Suppressor macrophage (primary cell): ENCODE measurements at places on chromosomes 7 and 10.

GRCh38 chr7:127713758-127714157 lies 61.8 kb downstream of the SND1 start:
- no peak for DNase-seq

DNA sequence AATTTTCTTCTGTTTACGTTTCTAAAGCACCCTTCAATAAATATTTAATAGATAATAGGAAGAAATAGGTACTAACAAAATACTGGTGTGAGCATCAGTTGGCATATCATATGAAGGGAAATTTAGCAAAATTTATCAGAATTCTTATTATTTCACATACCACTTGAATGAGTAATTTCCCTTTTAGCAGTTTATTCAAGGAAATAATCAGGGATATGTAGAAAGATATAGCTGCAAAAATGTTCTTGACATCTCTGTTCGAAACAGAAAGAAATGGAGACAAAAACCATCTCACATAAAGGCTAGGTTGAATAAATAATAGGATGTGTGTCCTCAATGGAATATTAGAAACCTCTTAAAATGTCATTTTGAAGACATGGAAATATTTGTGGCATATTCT lies 35.8 kb upstream of the PIP4K2A start:
- no peak for DNase-seq

DNA sequence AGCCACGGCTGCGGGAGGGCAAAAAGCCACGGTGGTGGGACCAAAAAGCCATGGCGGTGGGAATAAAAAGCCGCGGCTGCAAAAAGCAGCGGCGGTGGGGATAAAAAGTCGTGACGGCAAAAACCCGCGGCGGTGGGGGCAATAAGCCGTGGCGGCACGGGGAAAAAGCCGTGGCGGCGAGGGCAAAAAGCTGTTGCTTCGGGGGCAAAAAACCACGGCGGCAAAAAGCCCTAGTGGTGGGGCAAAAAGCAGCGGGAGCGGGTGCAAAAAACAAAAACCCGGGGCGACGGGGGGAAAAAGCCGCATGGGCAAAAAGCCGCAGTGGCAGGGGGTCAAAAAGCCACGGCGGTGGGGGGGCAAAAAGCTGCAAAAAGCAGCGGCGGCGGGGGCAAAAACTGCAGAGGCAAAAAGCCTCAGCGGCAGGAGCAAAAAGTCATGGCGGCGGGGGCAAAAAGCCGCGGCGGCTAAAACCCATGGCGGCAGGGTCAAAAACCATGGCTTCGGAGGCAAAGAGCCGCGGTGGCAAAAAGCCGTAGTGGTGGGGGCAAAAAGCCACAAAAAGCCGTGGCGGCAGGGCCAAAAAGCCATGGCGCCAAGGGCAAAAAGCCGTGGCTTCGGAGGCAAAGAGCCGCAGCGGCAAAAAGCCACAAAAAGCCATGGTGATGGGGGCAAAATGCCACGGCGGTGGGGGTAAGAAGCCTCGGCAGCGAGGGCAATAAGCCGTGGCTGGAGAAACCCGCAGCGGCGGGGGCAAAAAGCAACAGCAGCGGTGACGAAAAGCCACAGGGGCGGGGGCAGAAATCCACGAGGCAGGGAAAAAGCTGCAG lies 525.8 kb downstream of the ZNF33B start:
- DNase-seq = no peak

DNA sequence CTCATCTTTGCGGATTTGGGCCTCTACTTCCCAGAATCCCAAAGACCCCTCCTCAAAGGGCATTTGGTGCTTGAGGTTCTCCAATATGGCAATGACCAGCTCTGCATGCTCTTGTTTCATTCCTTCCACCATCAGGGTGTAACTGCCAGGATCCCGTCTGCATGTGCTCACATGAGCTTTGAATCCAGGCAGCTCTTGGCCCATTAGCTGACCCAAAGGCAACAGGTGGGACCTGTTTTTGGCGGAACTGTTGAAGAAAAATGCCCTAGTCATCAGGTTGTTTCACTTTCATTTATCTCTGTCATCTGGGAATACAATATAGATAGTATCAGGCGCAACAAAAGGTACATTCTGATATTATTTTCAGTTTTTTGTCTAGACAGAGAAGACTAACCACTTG lies 159.1 kb upstream of the TCF7L2 start:
- DNase-seq = no peak

DNA sequence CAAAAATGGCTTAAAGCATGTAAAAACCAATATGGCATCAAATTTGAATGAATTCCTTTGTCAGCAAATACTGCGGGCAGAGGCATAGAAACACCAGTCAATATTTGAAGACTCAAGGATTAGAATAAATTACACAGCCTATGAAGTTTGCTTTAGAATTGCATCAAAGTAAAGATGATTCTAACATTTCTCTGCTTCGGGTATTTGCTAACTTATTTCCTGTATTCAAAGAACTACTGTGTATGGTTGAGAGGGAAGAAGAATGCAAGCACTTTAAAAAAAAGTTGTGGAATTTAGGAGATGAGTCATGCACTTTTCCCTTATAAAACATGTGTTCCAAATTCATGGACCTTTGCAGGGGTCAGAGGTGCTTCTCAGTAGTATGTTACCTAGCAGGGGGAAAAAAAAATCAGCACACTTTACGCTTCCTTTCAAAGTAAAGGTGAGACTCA lies 90.1 kb downstream of the PIP4K2A start:
- DNase-seq = no peak

DNA sequence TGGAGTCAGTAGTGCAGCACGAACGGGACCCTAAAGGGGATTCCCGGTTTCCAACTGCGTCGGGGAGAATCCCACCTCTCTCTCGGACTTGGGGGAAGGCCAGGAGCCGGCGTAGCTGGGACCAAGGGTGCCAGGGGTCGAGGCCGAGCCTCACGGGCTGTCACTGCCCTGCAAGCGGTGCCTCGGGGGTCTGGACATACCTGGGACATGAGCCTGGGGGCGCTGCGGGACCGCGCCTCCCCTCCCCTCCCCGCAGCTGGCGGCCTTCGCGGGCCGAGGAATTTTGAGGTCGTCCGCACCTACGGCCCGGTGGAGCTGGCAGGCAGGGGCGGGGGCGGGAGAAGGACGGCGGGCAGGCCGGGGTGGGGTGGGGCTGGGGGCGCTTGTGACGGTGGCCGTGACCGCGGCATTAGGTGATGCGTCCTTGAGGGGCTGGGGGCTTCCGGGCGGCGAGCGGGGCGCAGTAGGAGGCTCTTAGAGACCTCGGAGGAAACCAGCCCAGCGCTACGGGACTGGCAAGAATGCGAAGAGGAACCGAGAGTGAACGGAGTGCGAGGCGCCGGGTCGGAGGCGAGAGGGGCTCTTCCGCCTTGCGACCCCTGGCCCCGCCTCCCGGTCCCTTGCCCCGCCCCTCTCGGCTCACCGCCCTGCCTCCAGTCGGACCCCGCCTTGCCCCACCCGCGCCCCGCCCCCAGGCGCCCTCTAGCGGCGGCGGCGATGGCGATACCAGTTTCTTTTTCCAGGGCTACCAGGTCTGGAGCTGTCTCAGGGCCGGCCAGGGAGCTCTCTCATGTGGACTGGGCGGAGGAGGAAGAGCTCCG lies 48.3 kb downstream of the NPVF start:
- DNase-seq = peak; percentile 98

DNA sequence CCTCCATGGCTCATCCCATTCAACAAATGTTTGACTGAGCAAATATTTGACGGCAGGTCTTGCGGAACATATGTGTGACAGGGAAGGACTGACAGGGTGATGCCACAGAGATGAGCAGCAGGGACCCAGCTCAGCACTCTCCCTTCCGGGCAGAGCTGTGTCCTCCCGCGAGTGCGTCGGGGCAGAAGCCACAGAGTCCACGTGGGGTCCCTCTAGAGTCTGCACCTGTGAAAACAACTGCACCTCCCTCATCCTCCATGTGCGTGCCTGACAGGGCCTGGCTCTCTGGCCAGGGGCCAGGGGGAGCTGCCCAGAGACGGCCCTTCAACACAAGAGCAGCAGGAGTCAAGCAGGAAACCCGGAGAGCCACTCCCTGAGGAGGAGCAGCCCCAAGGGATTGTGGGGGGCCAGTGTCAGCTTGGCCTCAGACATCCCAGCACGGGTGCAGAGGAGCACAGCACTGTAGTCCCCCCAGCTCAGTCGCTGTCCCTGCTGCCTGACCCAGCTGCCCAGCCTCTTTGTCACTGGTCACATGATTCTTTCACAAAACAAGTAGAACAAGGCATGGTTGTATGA lies 83.6 kb upstream of the TMEM72 start:
- DNase-seq = no peak

DNA sequence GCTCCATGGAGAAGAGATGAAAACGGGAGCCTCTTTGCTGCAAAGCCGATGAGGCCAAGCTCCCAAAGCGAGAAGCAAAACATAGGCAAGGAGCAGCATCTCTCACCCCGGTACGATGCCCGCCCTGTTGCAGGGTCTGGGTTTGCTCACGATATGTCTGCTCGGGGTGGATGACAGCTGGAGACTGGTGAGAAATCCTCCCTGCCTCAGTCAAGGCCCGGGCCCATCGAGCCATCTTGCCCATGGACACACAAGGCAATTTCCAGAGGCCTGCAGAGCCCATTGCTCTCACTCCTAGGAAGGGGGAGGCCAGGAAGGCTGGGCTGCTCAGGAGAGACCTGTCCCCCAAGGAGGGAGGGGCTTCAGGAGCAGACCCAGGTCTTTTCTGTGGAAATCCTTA lies 391.7 kb upstream of the SHH start:
- DNase-seq = no peak

DNA sequence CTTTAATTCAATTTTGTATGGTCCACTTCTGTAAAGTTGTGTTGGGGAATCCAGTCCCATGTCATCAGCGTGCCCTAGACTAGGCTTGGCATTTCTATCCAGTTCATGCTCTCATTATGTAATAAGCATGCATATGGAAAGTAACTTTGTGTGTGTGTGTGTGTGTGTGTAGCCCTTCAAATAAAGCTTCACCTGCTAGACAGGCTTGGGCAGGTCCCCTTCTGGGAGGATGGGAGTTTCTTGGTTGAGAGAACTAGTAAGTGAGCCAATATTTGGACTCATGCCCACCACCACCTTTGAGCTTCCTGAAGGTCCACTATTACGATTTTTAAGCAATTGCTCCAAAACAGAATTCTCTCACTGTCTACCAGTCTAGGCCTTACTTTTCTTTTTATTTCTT lies 6.9 kb downstream of the BZW2 start:
- DNase-seq = no peak

DNA sequence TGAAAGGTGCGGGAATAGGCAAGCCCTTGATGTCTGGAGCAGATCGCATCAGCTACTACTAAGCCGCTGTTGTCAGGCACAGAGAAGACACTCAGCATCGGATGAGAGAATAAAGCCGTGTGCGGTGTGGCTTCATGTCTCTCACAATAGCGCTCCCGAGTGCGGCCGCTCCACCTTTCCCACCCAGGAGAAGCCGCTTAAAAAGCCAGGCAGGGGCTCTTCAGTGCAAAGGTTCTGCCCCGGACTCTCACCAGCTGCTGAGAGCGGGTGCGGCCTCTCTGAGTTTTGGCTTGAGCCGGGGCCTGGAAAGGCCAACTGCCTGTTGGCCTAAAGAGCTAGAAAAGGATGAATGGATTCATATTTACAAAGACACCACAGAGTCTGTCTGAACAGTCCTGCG lies 600.6 kb downstream of the DNAJB6 start:
- DNase-seq = no peak

DNA sequence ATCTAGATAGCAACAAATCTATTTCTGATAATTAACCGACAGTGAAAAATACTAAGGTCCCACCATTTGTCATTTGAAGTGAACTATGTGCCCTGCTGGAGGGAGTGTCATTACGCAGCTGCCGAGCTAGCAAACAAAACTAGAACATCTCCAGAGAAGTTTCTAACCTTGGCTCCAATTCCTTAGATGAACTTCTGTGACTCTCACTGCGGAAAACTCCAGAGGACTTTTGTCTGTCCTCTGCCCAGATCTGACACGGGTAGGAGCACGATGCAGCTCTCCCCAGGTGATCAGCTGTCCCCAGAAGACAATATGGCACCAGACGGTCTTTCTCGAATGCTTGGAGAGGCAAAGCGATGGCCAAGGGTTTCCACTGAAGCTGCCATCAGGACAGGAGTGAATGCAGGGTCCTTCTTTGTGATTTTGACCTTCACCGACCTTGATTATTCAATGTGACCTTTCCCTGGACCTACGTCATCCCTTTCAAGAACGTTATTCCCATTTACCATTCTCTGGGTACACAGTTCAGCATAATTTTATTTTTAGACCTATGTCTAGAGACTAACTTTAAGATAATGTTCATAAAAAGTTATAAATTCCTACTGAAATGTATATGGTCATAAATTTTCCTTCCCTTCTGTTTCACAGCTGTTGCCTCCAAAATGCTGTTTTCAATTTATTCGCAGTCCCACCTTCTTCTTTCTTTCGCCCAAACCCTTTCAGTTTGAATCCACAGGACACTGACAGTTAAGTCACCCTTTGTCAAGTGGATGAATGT lies 116.7 kb upstream of the C7orf33 start:
- DNase-seq = no peak

DNA sequence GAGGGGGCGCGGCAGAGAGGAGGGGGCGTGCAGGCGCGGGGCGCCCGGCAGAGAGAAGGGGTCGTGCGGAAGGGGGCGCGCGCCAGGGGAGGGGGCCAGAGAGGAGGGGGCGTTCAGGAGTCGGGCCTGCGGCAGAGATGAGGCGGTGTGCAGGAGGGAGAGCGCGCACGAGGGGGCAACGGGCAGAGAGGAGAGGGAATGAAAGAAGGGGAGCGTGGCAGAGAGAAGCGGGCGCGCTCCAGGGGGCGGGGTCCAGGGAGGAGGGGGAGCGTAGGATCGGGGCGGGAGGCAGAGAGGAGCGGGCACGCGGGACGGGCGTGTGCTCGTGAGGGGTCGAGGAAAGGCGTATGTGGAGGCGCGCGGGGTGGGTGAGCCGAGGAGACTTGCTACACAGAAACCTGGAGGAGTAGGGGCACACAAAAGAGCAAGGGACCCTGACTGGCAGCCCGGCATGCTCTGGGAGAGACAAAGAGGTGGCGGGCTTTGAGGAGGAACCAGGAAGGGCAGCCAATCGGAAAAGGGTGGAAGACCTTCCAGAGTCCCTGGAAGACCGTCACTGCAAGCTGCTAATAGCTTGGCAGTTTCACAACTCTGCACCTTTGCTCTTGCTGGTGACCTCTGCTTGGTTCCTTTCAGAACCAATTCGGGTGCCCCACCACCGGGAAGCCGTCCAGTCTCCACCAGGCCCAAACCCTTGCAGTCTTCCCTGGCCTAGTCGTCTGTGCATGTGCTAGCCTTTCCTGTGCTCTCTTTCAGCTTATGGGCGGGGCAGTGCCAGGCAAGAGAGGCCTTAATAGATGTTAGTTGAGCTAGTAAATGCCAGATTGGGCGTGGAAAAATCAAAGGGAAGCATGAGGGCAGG lies 639 bp downstream of the DYDC2 start:
- DNase-seq = no peak

GRCh38 chr10:133359554-133359971 lies 1.7 kb upstream of the FUOM start:
- no peak for DNase-seq

DNA sequence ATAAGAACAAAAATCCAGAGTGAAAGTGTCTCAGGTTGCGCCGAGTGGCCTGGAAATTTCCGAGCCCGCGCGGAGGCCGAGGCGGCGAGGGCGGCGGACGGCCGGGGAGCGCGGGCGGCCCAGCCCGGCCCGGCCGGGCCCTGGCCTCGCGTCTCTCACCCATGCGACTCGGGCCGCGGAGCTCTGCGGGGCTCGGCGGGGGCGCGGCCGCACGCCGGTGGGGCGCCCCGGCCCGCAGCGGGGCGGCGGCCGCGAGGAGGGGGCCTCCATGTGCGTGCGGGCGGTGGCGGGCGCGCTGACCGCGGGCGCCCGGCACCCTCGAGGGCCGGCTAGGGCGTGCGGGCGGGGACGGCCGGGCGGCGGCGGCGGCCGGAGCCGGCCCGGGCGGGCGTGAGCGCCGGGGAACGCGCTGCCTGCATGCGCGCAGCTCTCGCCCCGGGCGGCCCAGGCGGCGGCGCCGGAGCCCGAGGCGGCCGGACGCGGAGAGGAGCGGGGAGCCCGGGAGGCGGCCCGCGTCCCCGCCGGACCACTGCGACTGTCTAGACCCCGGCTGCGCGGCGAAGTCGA lies 302 bp upstream of the EN2 start:
- no peak for DNase-seq
